Activated CD4-positive, alpha-beta T cell treated with anti-CD3 and anti-CD28 coated beads for 1 hour (primary cell): ENCODE measurements at places on chromosomes 2 and 18.

GRCh38 chr2:230410861-230411569, 5.0 kb upstream of the SP100 start:
- no peak for DNase-seq

- no peak for DNase-seq
Observed at GRCh38 chr2:178304333-178304732, 110.0 kb downstream of the OSBPL6 start.

GRCh38 chr18:2316751-2317696, 254.3 kb downstream of the METTL4 start:
- DNase-seq, result no peak

DNA sequence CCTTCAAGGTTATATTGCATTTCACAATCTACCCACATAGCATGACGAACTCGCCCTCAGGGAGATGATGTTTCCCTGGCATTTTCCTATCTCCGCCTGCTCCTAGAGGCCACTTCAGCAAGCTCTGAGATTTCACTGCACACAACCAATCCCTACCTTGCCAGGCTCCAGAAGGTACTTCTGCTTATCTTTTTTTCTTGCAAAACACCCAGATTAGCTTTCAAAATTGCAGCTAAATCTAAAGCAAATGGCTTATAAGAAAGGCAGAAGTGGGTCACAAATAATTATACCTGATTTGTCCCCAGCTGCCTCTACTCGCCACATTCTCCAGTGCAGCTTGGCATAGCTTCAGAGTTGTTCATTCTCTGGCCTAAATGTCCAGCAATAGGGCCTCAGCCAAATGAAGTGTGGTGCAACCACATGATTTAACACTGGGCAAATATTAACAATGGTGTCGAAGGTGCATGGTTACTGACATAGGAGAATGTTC, 32.4 kb upstream of the MRPL19 start:
- no peak for DNase-seq

DNA sequence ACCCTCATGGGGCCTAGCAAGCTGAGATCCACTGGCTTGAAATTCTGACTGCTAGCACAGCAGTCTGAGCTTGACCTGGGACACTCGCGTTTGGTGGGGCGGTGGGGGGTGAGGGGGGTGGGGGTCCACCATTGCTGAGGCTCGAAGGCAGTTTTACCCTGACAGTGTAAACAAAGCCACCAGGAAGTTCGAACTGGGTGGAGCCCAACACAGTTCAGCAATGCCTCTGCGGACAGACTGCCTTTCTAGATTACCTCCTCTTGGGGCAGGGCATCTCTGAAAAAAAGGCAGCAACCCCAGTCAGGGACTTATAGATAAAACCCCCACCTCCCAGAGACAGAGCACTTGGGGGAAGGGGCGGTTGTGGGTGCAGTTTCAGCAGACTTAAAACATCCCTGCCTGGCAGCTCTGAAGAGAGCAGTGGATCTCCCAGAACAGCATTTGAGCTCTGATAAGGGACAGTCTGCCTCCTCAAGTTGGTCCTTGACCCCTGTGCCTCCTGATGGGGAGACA, 149.7 kb upstream of the TANK start:
- no peak for DNase-seq

GRCh38 chr2:200913654-200914053, 24.5 kb downstream of the NIF3L1 start:
- DNase-seq, result no peak

- no peak for DNase-seq
Observed at GRCh38 chr2:18752667-18753422, 163.5 kb upstream of the NT5C1B start.

GRCh38 chr2:143261986-143262385, 132.8 kb downstream of the ARHGAP15 start:
- DNase-seq, result no peak

GRCh38 chr18:70110678-70111077, 94.8 kb downstream of the RTTN start:
- DNase-seq, result no peak

GRCh38 chr18:22523481-22523880, 105.8 kb upstream of the CTAGE1 start:
- no peak for DNase-seq

DNA sequence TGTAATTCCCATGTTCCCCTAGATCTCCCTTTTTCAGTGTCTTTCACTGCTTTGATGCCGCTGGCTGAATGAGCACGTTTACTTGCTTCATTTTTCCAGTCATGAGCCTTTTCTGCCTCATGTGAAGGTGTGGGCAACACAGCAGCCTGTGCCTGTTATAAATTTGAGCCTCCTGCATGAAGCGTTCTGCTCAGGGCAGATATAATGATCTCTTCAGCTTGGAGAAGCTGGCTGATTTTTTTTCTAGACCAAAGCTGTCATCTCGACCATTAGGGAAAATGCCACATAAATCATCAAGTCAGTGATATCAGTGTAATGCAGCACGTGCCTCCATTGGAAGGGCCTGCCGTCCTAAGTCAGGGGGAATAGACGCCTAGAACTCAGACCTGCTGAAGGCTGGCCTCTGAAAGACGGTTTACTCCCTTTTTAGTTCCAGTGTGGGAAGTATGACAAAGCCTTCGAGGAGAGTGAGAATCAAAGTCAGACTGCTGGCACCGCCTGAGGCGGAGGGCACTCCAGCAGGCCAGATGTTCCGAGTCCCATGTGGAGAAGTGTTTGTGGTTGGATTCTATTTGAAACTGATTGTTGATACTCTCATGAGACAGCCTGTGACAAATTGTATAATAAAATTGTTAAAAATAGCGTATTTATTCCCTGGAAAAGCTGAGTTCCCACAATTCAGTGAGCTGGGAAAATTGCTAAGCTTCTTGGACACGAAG, 196.5 kb downstream of the MYO1B start:
- no peak for DNase-seq

DNA sequence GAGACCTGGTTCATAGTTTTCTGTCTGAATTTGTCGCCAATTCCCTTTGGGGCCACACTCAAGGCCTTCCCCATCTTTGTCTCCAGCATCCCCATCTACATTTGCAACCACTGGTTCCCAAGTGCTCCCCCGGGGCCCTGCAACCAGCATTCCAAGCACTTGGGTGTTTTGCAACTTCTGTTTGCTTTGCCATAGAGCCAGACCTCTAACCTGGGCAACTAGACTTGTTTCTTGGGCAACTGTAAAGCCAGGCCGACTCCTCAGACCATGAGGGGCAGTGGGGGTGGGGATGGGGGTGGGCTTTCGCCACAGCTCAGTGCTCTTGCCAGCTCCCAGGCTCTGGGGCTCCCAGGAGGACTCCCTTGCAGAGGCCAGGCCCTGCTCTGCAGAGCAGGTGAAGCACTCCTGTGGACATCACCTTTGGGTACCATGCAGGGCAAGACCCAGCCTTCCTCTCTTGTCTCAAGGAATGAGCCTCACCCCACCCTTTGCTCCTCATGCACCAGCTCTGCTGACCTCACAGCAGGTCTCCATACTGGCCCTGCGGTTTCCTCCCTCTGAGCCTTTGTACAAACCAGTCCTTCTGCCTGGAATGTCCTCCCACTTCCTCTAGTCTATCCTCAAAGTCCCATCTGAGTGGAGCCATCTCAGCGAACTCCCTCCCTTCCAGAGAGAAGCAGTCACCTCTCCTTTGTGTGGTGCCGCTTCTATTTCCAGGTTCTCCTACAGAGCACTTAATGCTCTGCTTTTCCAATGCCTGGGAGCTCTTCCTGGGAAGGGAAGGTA, 126.7 kb upstream of the MYCN start:
- DNase-seq, result no peak

GRCh38 chr2:10499275-10499907, 51.3 kb upstream of the ODC1 start:
- DNase-seq, result no peak

DNA sequence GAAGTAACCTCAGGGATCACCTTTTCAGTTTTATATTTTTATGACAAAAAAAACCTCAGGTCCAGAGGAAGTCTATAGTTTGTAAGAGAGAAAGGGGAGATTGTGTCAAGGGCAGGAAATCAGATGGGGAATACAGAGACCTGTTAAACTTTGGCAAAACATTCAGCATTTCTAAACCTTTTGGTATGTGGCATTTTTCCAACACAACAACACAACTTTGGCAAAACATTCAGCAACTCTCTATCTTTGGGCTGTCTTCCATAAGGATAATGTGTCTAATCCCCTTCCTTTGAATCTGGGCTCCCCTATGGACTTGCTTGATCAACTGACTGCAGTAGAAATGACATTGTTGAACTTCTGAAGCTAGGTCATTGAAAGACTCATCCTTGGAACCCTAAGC, 220.6 kb upstream of the CCDC68 start:
- no peak for DNase-seq

DNA sequence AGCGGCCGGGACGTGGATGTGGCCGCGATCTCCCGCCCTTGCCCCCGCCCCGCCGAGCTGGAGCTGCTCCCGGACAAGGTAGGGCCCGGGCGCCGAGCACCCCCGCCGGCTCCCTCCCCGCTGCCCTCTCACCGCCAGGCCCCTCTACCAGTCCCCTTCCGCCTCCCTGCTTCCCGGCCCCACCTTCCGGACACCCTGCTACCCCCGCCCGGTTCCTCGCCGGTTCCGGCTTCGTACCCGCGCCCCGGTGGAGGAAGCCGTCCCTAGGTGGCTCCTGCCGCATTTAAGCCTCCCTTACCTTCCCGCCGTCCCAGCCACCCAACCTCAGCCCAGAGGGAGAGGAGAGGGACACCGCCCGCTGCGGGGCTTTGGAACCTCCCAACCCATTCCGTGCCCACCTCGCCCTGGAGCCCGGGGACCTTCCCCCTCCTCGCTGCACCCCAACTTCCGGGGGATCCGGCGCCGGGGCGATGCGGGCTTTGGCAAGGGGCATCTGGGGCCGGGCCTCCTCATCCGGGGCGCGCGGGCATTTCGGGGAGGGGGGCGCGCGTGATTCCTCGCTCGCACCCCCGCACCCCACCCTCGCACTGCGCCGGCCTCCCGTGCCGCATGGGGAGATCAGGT, 475 bp downstream of the B3GNT2 start:
- peak; percentile 32 for DNase-seq

DNA sequence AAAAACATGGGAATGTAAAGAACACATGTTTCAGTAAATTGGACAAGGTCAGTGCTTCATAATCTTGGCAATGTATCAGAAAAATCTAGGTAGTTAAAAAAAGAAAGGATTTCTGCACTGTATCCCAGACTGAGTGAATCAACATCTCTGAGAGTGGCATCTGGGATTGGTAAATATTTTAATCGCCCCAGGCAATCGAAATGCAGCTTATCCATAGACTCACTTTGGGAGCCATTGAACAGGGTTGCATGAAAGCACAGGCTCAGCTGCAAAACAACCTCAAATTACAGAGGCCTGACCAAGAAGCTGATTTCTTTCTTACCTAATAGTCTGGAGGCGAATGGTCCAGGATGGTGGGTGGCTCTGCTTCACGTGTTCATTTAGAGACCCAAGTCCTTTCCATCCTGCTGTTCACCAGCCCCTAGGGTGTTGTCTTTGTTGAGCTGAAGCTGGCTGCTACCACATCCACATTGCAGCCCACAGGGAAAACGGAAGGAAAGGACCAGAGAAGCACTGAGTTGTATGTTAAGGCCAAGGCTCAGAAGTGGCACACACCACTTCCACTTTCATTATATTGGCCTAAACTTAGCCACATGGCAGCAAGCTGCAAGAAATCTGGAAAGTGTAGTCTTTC, 59.0 kb downstream of the MOGAT1 start:
- DNase-seq, result no peak

GRCh38 chr2:112304298-112304941, 29.0 kb downstream of the ZC3H6 start:
- no peak for DNase-seq

DNA sequence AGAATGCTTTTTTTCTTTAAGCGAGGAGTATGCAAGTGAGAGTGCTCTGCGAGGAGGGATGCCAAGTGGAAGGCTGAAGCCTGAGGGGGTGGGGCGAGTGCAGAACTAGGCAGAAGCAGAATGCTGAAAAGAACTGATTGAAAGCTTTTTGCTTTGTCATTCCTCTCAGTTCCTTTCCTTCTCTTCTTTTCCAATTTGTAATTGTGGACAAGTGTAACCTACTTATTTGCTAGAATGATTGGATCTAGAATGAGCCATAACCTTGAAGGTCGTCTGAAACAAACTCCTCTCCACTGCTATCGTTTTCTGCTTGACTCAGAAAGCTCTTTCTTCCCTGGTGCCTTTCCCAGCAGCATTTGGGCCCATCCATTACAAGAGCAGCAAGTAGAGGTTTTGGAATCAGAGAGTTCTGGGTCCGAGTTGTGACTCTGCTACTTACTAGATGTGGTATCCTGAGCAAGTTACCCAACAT, 115.3 kb downstream of the METTL8 start:
- DNase-seq, result no peak

DNA sequence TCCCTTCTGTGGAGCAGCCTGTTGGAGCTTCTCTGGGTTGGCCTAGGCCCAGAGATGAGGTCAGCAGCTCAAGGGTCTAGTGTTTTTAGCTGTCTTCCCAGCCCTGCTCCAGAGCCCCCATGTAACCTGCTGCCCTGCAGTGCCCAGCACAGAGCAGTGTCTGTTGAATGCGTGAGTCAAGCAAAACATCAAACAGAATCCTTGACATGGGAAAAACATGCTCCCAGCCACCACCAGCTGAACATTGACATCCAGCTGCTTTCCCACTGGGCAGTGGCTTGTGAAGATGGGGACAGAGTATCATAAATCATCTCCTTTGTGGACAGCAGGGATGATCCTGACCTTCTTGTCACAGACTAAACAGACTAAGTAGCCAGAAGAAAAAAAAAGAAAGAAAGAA, 22.6 kb downstream of the IMPA2 start:
- DNase-seq, result no peak

DNA sequence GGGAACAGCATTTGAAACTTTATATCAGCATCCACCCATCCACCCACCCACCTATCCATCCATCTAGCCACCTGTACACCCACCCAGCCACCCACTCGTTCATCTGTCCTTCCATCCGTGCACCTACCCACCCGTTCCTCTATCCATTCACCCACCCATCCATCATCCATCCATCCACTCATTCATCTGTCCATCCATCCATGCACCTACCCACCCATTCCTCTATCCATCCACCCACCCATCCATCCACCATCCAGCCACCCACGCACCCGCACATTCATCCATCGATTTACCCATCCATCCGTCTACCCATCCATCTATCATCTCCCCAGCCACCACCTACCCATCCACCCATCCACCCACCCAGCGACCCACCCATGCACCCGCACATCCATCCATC, 24.8 kb downstream of the LDLRAD4 start:
- no peak for DNase-seq

DNA sequence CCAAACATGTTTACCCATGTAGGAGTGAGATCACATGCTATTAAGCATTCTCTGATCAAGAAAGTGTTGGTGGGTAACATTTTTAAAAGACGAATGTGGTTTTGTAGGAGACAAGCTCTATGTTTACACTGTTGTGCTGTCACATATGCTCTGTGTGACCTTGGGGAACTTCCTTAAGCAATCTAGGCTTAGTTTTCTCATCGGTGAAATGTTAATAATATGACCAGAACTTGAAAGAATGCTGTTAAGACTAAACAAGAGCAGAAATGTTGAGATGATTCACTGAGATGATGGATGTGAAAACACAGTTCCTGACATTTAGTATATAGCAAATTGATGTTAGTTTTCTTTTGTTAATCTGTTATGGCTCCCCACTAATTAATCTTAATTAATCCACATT, 860.9 kb upstream of the CNTNAP5 start:
- DNase-seq, result no peak
